ENCODE measurements at places on chromosomes 6 and 20. TPM values are rescaled to one million over a fixed set of nuclear protein-coding genes. Genes with fewer than 3 reads are reported as not detected.

The TPX2 gene
- 95.4 TPM for total RNA-seq

The AVP gene
- total RNA-seq: not detected

The DCDC2 gene
- not detected for total RNA-seq

The OR2B6 gene
- not detected for total RNA-seq

The AKAP12 gene
- 10.9 TPM for total RNA-seq

The SEL1L2 gene
- not detected for total RNA-seq

All from hair follicular keratinocyte (primary cell).